HuH-7 (cell line): ENCODE measurements at places on chromosomes 7 and 10.
A peak's percentile ranks its signal among the peaks of the same experiment; 100 is the strongest.

GRCh38 chr7:87060288-87060537 lies 759 bp upstream of the ELAPOR2 start:
- DNase-seq = no peak

- DNase-seq = no peak
These were observed 329.4 kb downstream of the TFEC start for GRCh38 chr7:115701141-115701540.

GRCh38 chr7:29139796-29140195 lies 6.5 kb downstream of the CPVL start:
- no peak for DNase-seq

DNA sequence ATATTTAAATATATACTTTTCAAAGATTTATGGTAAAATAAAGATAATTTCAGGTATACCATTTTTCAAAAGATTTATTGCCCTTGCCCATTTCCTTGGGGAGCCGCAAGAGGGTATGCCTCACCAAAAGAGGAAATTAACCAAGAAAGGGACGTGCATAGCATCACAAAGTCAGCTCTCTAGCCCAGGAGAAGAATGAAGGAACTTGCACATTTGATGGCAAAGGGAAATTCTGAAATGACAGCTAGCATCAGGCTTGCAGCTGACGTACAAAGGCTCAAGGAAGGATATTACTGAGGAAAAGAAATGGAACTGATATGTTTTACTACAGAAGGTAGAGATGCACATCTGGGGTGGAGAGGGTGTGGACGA lies 93.6 kb upstream of the RSU1 start:
- no peak for DNase-seq

- DNase-seq = no peak
These were observed at the start of gene FAM170B for GRCh38 chr10:49133706-49134248. Gene FAM170B, minus strand, starts transcription at chr10:49134021. Its CDS starts 103 bp downstream, at chr10:49133918.

DNA sequence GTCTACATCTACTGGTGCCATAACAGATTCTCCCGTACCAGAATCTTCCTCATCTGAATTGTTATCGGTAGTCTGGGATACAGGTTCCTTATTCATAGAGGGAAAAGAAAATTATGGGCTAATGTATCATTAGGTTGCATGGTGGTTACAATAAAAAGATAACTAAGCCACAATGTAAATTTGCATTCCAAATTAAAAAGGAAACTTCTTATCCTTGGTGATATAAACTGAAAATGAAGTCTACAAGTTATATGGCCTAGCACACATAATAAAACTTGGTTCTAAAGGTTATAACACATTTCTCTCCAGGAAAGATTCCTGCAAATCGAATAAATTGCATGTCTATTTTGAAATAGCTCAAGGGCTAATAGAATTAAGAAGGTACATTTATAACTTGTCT lies 24.5 kb downstream of the NUDT13 start:
- no peak for DNase-seq

- no peak for DNase-seq
These were observed 105.2 kb downstream of the PLCE1 start for GRCh38 chr10:94098896-94099295.

- no peak for DNase-seq
These were observed 47.1 kb downstream of the PAPSS2 start for GRCh38 chr10:87706731-87707130.

GRCh38 chr7:140084972-140085371 lies 22.2 kb upstream of the PARP12 start:
- no peak for DNase-seq

- DNase-seq = no peak
These were observed 541.3 kb downstream of the LRMDA start for GRCh38 chr10:75972491-75973276.

- no peak for DNase-seq
These were observed 151.4 kb downstream of the OAT start for GRCh38 chr10:124267231-124267885.

DNA sequence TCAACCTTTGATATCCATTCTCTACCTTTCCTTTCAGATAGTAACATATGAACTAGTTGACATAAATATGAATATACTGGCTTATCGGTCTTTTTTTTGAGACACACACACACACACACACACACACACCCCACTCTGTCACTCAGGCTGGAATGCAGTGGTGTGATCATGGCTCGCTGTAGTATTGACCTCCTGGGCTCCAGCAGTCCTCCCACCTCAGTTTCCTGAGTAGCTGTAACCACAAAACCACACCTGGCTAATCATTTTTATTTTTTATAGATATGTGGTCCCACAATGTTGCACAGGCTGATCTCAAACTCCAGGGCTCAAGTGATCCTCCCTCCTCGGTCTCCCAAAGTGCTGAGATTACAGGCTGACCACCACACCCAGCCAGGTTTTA lies 14.2 kb upstream of the NT5C3A start:
- DNase-seq = no peak

GRCh38 chr10:90621577-90621976 lies 236.3 kb downstream of the HTR7 start:
- no peak for DNase-seq

- DNase-seq = no peak
These were observed 68.6 kb downstream of the ALOX5 start for GRCh38 chr10:45442662-45443061.

- no peak for DNase-seq
These were observed 167.7 kb downstream of the GFRA1 start for GRCh38 chr10:116105264-116105663.

GRCh38 chr10:132611026-132611910 lies 73.7 kb downstream of the INPP5A start:
- no peak for DNase-seq

- DNase-seq = no peak
These were observed 4.8 kb downstream of the PON1 start for GRCh38 chr7:95319570-95319969.

GRCh38 chr10:61642676-61643075 lies 20.1 kb upstream of the CABCOCO1 start:
- no peak for DNase-seq

DNA sequence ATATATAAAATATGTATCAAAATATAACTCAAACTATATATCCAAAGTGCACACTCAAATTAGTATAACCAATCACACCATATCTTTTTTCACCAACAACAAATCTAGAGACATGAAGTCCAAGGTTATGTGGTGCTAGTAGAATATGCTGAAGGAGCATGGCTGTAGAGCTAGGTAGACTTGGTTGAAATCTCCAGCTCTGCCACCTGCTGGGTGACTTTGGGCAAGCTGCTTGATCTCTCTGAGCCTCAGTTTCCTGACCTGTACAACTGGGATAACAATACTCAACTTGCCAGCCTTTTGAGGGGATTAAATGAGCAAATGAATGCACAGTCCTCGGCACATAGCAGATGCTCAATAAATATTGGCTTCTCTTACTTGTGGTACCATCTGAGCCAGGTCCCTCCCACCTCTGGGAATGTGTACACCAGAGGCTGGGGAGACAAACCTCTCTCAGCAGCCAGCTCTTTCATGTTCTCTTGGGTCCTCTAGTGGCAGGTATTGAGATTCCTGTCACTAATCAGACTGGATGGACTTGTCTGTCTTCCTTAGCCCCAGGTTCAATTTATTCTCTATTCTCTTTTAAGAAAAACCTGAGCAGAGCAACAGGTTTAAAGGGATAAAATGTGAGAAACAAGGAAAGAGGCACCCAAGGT lies 94.3 kb upstream of the PDE1C start:
- DNase-seq = peak; percentile 32

DNA sequence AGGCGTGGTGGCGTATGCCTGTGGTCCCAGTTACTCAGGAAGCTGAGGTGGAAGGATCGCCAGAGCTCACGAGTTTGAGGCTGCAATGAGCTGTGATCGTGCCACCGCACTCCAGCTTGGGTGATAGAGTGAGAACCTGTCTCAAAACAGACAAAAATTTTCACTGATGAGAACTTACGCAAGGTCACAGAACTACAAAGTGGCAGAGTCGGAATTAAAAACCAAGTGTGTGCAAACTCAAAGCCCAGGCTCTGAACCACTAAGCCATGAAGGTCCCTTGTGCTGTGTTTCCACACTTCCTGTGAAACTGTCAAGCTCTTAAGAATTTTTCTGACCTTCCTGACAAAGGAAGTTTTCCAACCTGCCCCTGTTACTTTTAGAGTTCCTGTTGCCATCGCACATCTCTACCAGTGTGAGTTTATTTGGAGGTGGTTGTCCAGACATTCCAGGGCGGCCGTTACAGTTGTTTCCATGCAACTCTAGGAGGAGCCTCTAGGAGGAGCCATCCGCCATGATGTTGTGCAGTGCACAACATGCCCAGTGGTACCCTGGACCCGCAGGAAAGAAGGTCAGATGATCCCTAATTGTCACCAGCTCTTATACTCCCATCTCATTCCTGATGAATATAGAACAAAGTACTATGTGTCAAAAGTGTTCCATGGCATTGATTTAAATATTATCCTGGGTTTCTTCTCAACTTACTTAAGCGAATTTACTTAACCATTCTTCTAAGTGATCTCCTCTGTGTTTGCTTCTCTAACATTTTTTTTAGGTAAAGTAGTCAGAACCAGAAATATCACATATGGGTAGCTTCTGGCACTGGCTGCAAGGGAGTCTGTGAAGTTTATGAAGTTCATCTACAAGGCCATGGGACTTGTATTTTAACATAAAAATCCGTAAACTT lies 49.0 kb upstream of the LYZL1 start:
- DNase-seq = peak; percentile 83

DNA sequence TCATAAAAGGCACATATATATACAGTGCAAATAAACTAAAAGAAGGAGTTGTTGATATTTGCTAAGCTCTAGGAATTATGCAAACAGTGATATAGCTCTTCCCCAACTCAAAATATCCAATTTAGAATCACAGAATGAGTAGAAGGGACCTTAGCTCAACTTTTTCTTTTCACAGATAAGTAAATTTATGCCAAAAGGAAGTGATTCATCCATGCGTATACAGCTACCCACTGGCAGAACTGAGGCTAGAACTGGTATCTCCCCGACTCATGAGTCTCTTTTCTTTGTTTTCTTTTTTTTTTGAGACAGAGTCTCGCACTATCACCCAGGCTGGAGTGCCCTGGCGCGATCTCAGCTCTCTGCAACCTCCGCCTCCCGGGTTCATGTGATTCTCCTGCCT lies 54.2 kb upstream of the SVIL start:
- DNase-seq = no peak

DNA sequence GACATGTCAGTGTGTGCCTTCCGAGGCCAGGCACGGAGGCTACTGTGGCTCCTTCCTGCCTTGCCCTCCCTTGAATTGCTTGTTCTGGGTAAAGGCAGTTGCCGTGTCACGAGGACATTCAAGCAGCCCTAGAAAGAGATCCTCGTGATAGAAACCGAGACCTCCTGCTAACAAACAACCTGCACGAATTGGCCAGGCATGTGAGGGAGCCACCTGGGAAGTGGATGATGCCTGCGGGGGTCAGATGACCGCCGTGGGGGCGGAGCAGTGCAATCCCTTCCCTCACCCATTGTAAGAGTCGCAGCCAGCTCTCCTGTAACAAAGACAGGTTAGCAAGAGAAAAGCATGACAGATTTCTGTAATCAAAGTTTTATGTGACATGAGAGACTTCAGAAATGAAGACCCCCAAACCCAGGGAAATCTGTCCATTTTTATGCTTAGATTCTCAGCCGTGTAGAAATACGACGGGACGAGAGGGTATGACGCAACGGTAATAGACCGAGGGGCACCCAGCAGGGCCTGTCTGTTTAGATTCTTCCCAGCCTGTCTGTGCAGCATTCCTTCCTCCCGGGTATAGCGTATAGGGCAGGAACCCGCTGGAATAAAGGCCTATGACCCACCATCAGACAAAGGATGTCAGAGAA lies 241.7 kb downstream of the GATA3 start:
- DNase-seq = peak; percentile 12

DNA sequence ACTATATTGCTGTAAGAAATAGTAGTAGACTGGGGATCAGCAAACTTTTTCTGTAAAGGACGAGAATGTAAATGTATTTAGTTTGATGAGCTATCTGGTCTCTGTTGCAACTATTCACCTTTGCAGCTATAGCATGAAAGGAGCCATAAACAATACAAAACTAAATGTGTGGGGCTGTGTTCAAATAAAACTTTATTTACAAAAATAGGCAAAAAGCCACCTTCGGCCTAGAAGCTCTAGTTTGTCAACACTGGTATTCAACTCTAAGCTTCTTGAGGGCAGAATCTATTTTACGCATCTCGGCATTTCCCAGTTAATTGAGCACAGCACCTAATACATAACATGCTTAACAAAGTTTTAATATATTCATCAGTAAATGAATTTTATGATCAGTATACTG lies 181.4 kb downstream of the SEMA3E start:
- no peak for DNase-seq
